Breast epithelium (tissue), 4 donors: ENCODE measurements at places on chromosomes 3 and 15. TPM values are rescaled to one million over a fixed set of nuclear protein-coding genes. Genes with fewer than 3 reads are reported as not detected.

GRCh38 chr3:133054586-133054985 lies 16.4 kb downstream of the TMEM108 start:
- no peak for DNase-seq

Gene CLEC3B
- 55.7 TPM for total RNA-seq

- no peak for DNase-seq
These were observed 227.5 kb upstream of the IGF1R start for GRCh38 chr15:98420837-98421236.

- no peak for DNase-seq
These were observed 233.3 kb downstream of the UACA start for GRCh38 chr15:70530017-70530499.

DNA sequence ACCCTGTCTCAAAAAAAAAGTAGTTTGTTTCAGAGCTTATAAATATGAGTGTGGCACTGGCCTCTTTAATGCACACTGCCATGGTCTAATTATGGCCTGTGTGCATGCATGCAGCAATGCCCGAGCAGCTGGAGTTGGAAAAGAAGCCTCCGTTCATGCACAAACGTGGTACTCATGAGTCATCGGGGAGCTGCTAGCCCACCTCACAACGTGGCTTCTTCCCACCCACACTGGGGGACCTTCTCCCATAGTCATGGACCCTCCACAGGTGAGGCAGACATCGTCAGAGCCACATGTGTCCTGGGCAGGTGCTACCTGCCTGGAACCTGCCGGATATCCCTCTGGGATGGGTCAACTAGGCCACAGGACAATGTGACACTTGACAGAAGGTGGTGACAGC lies 66.7 kb downstream of the ATP10A start:
- DNase-seq: no peak

- DNase-seq: no peak
These were observed 175.1 kb upstream of the KBTBD8 start for GRCh38 chr3:66823009-66823397.

Gene IL5RA
- total RNA-seq: 0.48 TPM

GRCh38 chr3:54294214-54294613 lies 171.9 kb downstream of the CACNA2D3 start:
- DNase-seq: no peak

Gene CCDC33
- not detected for total RNA-seq

DNA sequence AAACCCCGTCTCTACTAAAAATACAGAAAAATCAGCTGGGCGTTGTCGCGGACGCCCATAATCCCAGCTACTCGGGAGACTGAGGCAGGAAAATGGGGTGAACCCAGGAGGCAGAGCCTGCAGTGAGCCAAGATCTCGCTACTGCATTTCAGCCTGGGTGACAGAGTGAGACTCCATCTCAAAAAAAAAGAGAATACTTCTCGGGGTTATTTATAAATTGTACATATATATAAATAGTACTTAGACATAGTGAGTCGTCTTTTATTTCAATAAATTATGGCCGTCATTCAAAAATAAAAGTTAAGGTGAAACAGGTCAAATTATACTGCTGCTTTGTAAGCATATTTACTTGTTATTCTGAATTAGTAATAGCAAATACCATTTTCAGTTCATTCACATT lies 12.1 kb upstream of the EBLN2 start:
- DNase-seq: no peak

Gene DGKG
- total RNA-seq: 2.1 TPM
